ENCODE measurements at places on chromosomes 6 and 20.

GRCh38 chr20:15561707-15562404 lies 1011.4 kb downstream of the KIF16B start:
- DNase-seq: no peak

GRCh38 chr6:162090734-162091133 lies 636.8 kb downstream of the PRKN start:
- no peak for DNase-seq

- DNase-seq: no peak
Observed at GRCh38 chr6:35260591-35261570, 1.3 kb downstream of the ZNF76 start.

DNA sequence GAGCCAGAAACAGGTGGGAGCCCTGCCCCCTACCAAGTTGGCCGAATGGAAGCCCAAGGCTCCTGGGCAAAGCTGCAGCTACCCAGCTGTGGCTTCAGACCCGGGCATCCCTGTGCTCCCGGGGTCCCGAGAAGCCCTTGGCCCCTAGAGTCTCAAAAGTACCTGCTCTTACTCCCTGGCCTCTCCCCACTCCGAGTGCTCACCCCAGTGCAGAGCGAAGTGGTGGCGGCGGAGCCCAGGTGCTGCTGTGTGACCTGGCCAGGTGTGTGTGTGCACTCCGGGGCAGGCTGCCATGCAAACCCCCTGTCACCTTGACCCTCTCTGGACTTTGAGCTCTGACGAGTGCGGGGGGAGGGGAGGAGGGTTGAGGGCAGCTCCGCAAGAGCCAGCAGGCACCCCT lies 493.8 kb upstream of the MANEA start:
- DNase-seq: no peak

DNA sequence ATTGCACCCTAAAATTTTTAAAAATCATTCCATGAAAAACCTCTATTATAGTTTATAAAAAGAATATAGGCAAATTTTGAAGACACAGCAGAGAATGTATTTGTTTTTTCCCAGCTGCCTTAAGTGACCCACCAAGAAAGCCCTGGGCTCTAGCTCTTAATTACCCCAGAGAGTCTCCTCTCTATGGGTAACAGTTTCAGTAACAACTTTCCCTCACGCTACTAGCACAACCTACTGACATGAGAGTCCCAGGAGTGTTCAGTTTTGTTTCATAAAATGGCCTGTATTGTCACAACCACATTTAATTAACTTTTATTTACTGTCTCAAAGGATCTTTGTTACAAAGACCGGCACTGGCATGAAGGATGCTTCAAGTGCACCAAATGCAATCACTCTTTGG lies 41.5 kb downstream of the FHL5 start:
- DNase-seq: no peak

- DNase-seq: no peak
Observed at GRCh38 chr20:50245498-50246366, 55.1 kb downstream of the CEBPB start.

DNA sequence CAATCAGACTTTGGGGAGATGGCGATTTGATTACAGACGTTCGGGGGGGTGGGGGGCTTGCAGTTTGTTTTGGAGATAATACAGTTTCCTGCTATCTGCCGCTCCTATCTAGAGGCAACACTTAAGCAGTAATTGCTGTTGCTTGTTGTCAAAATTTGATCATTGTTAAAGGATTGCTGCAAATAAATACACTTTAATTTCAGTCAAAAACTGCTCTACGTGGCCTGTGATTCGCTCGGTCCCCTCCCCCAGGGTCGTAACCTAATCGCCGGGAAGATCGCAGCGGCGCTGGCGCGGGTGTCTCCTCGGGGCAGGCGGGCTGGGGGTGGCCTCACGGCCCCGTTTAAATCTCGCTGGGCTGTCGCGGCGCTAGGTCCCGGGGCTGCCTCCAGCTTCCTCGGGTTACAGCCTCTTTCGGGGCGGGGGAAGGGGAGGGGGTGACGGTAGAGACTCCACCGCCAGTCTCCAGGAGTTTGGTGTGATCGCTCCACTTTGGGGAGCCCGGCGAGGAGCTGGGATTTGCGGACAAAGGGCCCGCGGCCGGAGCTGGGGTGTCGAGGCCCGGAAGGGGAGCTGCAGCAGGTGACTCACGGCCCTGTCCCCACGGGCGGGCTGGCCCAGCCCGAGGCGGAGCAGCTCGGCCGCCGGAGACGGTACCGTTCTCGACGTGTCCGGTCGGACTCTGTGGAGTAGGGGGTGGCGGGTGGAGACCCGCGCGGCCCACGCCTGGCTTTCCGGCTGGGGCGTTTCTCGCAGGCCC lies 4.2 kb downstream of the FOXC1 start:
- no peak for DNase-seq

- DNase-seq: no peak
Observed at GRCh38 chr6:166174031-166174430, 6.4 kb upstream of the TBXT start.

- DNase-seq: no peak
Observed at GRCh38 chr6:53939830-53940229, 145.0 kb downstream of the LRRC1 start.

DNA sequence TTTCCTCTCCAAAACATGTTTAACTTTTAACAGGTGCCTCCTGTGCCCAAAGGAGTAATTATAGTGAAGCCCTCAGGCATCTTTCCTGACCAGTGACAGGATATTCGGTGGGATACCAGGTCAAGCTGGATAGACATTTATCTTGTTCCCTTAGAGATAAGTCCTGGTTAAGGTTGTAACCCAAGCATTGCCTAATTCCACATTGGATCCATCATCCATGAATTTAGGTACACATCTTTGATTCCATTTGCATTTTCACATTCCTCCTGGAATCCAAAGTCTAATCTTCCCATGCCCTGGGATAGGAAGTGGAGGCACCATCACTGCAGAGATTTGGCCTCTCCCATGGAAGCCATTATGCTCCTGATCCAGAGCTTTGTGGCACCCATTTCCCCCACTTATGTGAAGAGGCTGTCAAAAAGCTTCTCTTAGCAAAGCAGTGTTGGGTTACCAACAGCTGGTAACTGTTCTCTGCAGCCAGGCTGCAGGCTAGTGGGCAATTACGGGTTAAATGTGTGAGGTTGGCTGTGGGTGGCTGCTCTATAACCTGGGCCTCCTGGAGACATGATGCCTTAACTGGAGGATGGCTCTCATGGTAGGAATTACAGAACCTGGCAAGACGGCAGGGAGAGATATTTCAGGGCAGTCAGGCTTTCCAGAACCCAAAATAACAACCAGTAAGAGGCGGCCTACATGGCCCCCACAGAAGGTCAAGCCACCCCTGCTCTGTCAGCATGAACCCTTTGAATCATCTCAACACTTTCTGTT lies 96.9 kb upstream of the VGLL2 start:
- DNase-seq: no peak

GRCh38 chr20:31606804-31607639 lies 1.9 kb downstream of the ID1 start:
- DNase-seq: peak; percentile 98

Measured in DMS 273 treated with DMSO at 0.1 percent for 48 hours (cell line).